ENCODE measurements at places on chromosomes 6 and 20.

DNA sequence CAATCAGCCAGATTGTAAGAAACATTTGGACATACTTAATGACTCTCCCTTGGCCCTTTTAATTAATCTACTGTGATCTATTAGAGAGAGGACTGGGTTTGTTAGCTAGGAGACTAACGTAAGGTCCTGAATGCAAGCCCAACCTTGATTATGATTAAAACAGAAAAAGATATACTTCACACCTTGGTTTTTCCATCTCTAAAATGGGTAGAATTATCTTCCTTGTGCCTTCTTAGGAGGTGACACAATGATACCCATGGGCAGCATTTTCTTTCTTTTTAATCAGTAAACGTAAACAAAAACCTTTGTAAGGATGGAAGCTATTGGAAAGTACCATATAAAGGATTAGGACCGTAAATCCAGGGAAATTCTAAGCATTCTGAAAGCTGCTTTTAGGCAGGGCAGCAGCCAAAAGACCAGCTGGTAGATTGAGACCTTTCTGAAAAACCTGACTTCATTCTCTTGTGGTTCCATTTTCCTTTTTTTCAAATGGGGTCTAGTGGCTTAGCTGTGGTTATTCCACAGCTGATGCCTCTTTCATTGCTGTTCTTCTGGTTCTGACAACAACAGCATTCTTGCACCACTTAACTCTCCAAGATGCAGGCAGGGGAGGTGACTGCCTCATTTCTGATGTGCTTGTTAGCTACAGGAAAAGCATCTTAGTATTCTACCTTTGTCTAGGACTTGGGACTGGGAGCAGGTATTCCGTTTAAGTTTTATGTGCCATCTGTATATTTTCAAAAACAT, 27.4 kb downstream of the RREB1 start:
- DNase-seq: no peak

DNA sequence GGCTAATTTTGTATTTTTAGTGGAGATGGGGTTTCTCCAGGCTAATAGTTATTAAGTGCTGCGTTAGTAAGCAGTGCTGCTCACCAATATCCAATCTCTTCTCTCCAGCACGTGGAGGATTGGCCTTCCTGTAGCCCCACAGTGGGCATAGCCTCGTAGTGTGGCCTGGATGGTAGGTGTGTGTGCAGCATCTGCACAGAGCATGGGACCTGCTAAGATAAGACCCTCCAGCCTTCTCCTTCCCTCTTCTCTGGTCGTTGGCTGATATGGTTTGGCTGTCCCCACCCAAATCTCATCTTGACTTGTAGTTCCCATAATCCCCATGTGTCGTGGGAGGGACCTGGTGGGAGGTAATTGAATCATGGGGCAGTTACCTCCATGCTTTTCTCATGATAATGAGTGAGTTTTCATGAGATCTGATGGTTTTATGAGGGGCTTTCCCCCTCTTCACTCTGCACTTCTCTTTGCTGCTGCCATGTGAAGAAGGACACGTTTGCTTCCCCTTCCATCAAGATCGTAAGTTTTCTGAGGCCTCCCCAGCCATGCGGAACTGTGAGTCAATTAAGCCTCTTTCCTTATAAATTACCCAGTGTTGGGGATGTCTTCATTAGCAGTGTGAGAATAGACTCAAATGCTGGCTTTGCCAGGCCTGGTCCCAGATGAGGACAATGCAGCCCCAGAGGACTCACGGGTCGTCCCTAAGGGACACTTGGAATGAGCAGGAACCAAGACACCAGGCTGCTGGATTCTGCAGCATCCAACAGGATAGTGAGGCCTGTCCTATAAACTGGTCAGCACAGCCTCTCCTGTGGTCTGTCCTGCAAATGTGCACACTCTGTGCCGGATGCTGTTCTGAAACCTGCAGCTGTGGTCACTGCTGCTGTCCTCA, 63.4 kb upstream of the AFDN start:
- no peak for DNase-seq

DNA sequence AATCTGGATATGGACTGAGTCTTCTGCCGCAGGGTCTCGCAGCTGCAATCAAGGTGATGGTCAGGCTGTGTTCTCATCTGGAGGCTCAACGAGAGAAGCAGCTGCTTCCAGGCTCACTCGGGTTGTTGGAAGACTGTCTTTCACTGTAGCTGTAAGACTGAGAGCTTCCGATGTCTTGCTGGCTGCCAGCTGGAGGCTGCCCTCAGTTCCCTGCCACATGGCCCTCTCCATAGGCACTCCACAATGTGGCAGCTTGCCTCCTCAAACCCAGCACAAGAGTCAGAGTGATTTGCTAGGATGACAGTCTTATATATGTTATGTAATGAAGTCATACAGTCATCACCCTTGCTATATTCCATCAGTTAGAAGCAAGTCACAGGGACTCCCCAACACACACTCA, 290.5 kb upstream of the CDYL start:
- DNase-seq: no peak

- no peak for DNase-seq
These were observed 35.0 kb downstream of the SESN1 start for GRCh38 chr6:109059571-109060021.

DNA sequence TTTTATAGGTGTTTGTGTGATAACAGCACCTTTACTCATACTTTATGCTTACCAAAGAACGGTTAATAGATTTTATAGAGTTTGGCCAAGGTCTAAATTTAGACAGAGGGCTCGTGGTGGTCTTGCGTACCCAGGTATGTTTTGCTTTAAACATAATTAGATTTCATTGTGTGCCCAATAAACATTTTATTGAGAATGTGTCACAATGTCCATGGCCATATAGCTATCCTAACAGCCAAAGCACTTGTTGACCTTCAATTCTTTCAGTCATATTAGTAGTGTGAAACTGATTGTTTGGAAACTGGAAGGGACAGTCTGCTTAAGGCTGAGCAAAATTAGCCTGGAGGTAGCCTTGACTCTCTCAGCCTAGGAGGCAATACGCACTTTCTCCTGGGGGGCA, 48.3 kb upstream of the HDGFL1 start:
- DNase-seq: no peak

GRCh38 chr20:44724423-44725091, 9.4 kb downstream of the CCN5 start:
- no peak for DNase-seq

- DNase-seq: no peak
These were observed 391.0 kb upstream of the SOX4 start for GRCh38 chr6:21202521-21202920.

DNA sequence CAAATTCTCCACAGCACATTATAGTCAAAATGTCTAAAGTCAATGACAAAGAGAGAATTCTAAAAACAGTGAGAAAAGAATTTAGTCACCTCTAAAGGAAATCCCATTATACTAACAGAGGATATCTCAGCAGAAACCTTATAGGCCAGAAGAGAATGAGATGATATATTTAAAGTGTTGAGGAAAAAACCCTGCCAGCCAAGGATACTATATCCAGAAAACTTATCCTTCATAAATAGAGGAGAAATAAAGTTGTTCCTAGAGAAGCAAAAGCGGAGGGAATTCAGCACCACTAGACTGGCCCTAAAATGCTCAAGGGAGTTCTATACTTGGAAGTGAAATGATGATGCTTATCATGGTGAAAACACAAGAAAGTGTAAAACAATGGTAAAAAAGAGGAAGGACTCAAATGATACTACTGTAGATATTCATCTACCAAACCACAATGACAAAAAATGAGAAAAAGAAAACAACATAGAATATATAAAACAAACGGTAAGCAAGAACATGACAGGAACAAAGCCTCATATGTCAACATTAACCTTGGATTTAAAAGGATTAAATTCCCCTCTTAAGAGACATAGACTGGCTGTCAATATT, 16.7 kb downstream of the GPRC6A start:
- DNase-seq: no peak

DNA sequence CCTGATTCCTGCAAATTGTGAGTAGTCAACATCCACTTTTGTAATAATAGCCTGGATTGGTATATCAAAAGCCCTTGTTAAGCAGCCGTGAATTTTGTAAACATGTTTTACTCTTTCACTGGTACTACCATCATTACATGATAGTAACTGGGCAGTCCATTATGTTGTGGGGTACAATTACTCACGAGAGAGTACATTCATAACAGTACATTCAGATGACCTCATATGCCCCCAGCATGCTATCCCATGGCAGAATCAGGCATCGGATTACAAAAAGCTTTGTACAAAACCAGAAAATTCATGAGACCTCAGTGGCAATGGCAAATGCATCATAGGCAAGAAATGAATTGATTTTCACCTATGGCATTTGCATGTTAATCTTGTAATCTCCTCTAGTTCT, 166.2 kb downstream of the EPM2A start:
- DNase-seq: no peak

DNA sequence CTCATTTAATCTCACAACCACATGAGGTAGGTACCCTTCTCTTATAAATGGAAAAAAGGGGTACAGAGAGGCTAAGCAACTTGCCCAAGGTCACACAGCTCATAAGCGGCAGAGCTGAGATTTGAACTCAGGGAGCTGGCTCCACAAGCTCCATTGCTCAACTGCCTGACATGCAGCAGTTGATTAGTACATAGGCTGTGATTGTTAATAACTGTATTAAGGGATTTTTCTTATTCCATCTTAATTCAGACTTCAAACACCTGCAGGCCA, 6.6 kb downstream of the CCN5 start:
- DNase-seq: no peak

DNA sequence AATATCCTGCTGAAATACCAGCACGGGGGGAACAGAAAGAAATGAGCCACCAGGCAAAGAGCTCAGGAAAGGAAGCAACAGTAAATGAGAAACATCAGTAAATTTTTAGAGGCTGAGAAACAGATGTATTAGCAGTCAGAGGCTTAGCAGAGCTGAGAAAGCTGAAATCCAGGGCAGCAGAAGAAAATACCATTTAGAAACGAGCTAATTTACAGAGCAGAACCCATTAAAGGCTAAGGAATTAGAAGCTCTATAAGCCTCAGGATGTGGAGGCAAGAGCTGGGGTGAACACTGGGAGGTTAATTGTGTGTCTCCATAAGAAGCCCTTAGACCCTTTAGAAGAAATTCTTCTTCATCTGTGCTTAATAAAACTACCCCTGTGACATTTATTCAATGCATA, 178.6 kb upstream of the RGS17 start:
- DNase-seq: no peak

DNA sequence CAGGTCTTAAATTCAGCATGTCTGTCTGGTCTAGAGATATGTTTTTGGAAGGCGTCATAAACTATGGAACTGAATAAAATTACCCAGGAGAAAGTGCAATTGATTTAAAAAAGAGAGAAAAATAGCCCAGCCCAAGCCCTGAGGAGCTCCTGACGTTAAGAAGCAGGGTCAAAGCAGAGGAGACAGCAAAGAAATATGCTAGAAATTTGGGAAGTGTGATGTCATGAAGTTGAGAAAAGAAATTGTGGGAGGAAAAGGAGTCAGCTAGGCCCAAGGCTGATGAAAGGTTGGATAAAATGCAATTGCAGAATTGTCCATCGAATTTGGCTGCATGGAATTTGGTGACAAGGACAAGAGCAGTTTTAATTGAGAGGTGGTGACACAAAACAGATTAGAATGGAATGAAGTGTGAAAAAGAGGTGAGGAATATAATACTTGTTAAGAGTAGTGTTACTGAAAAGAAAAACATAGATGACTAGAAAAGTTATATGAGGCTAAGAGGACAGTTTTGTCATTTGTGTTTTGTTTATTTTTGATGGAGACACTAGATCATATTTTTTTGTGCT, 381.6 kb downstream of the LAMA2 start:
- DNase-seq: no peak

- no peak for DNase-seq
These were observed 120.4 kb downstream of the SYNDIG1 start for GRCh38 chr20:24589815-24590177.

DNA sequence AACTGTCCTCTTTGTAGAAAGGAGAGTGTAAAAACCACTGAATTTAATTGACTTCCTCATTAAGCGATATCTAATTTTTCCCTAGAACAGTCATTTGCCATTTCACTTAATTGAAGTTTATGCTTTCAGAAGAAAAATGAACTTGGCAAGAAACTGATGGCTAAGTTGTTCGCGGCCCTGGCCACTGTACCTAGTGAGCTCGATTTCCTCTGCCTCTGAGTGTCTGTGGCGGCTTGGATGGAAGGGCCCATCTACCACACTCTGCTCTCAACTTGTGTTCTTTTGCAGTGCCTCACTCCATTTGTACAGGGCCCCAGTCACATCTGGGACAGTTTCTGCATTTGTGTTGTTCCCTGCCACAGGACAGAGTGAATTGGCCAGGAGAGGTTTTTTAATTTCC, 102.9 kb downstream of the BCAS1 start:
- DNase-seq: no peak

DNA sequence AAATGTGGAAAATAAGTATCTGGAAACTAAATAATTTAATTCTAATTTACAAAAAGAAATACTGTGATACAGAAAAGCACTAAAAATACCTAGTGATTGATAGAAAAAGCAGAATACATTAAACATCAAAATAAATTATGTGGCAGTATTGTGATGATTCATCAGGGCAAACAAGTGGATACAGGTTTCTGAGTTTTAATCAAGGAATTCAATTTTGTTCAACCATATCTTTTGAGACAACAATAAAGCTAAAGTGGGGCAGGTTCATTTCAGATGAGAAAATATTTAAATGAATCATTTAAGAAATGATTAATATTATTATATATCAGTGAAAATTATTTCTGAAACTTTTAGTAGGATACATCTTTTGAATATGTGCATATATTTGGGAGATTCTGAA, 49.8 kb downstream of the GRIK2 start:
- no peak for DNase-seq

DNA sequence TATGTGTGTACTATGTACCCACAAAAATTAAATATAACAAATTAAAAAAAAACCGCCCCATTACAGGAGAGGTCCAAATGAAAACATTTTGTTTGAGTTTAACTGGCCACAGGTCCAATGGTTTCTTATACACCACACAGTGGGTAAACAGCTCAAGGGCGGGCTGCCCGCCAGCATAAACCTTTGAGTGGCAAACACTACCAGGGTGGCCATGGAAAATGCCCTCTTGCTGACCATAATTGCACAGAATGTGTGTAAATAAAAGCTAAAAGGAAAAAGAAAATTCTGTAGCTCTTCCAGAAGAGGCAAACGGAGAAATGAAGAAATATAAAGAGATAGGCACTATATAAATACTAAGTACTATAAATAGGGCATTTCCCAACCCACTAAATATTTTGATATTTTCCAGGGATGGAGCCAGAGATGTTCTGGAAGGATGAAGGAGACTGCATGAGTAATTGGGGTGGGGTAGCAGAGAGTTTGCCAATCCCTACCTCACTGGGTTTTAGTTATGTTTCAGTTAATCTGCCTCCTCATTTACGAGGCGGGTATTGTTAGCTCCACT, 1.1 kb upstream of the CDC5L start:
- DNase-seq: no peak

GRCh38 chr6:115000736-115001135, 657.9 kb upstream of the HS3ST5 start:
- DNase-seq: no peak

- DNase-seq: no peak
These were observed 187.2 kb downstream of the LRFN2 start for GRCh38 chr6:40399888-40400457.

- DNase-seq: no peak
These were observed 117.0 kb downstream of the ERMARD start for GRCh38 chr6:169868458-169868857.
